ENCODE measurements at places on chromosomes 11 and 22.

- peak; percentile 72 for DNase-seq
Observed at GRCh38 chr11:111737444-111738210, 28.6 kb downstream of the PPP2R1B start.

DNA sequence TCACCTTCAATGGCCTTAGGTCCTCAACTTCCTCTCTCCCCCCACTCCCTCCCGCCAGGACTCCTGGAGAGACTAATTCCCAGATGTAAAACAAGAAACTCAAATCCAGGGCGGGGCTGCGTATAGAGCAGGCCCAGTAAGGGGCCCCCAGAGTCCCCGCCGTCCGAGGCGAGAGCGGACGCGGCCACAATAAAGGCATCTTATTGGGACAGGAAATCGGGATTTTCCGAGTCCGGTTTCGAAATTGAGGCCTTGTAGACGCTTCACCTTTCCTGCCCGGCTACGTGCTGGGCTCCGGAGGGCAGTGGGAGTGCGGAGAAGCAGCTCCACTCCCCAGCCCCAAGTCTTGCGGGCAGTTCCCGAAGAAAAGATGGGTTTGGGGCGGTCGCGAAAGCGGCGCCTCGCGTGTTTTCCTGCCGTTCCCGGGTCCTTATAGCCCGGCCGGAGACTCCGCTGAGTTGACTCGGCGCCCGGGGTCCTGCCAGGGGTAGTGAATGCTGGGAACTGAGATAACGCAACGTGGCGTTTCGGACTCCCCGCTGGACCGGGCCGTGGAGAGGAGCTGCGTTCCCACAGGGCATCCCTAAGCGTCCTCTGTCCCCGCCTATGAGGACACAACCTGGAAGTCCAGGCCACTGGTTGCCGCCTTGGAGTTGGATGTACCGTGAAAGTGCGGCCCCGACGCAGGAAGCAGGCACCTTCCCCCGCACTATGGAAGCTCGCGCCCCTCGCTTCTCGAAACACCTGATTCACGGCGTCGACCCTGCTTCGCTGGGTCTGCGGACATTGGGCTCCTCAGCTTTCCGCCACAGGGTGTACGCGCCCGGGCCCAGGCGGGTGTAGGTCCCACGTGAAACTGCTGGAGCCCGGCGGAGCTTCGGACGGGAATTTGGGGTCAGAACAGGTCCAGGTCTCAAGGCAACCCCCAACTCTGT, 4.8 kb upstream of the CHRM1 start:
- no peak for DNase-seq

DNA sequence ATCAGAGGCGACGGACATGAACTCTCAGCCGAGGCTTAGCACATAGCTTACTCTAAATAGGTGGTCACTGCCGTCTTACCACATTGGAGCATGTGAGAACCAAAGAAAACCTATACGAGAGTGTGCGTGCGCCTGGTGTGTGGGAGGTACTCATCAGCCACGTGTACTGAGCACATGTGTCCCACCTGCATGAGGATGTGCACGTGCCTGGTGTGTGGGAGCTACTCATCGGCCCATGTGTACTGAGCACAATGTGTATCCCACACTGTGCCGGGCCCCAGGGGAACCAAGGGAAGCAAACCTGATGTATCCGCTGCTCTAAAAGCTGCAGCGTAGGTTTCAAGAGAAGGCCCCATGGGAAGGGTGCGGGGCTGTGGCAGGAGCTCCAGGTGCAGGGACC, 56.4 kb downstream of the ANO1 start:
- no peak for DNase-seq

DNA sequence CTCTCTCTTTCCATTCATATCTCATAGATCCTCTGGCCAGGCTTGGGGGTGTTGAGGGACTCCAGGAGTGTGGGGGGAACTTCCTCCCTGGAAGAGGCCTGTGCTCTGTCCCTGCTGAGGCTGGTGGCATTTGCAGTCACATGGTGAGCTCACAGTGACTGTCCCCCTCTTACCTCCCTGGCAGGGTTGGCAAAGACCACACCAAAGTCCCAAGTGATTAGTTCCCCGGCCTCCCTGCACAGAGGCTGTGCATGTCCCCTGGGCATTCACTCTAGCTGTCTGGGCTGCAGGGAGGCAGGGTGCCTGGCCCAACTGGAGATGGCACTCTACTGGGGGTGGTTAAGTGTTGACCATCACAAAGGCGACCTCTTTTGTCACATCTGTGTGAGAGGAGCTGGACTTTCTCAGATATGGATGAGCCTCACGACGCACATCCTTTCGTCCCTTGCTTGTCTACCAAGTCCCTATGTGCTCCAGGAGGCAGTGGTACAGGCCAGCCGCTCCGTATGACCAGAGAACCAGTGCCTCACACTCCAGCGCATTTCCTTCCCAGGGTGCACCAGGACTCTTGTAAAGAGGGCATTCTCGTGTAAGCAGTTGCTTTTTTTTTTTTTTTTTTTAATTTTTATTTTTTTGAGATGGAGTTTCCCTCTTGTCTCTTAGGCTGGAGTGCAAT, 8.8 kb downstream of the TANGO2 start:
- DNase-seq, result no peak
